Natural killer cell (primary cell): ENCODE measurements at places on chromosomes 7 and 10.
A peak's percentile ranks its signal among the peaks of the same experiment; 100 is the strongest.

DNA sequence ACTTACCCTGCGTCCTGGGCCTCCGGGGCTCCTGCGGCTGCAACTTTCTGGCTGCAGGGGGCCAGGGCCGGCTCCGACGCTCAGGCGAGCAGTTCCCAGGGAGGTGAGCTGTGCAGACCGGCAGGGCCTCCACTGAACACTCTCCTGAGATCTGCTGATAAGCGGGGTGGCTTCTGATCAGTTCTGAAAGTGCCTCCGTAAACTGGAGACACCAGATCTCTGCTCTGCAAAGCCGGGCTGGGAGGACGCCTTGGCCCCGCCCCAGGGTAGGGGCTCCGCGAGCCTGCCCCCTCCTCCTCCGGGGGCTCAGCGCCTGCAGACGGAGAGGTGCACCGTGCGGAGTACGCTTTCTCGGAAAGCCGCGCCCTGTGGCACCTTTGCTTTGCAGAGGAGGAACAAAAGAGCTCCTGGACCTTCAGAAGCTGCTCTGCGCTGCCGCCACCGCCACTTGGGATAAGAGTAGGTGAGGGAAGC lies 141.3 kb upstream of the VKORC1L1 start:
- H3K4me1 ChIP-seq: peaks cover 6% of the 10 kb centered on the region
- DNase-seq: peak; percentile 27
- H3K27me3 ChIP-seq: no peaks in the 10 kb centered on the region

GRCh38 chr7:21086688-21087087 lies 300.0 kb upstream of the SP8 start:
- H3K27ac ChIP-seq: no peak overlapping the region
- no peaks in the 10 kb centered on the region for H3K36me3 ChIP-seq
- no peaks in the 10 kb centered on the region for H3K4me1 ChIP-seq
- no peaks in the 10 kb centered on the region for H3K27me3 ChIP-seq

GRCh38 chr10:101564490-101564991 lies 23.5 kb downstream of the POLL start:
- DNase-seq: no peak
- H3K4me1 ChIP-seq: peaks cover 3% of the 10 kb centered on the region
- no peak overlapping the region for H3K27ac ChIP-seq
- peaks cover 29% of the 10 kb centered on the region for H3K27me3 ChIP-seq
- H3K4me3 ChIP-seq: no peak overlapping the region

GRCh38 chr7:122695816-122696215 lies 3.1 kb downstream of the RNF133 start:
- H3K4me3 ChIP-seq: no peak overlapping the region
- no peaks in the 10 kb centered on the region for H3K27me3 ChIP-seq
- no peak overlapping the region for H3K27ac ChIP-seq
- no peaks in the 10 kb centered on the region for H3K4me1 ChIP-seq
- DNase-seq: no peak

GRCh38 chr7:51015581-51015980 lies 232.9 kb upstream of the GRB10 start:
- no peak for DNase-seq
- H3K27me3 ChIP-seq: no peaks in the 10 kb centered on the region
- H3K36me3 ChIP-seq: no peaks in the 10 kb centered on the region
- H3K27ac ChIP-seq: no peak overlapping the region
- H3K4me3 ChIP-seq: no peak overlapping the region

GRCh38 chr7:151237244-151238189 lies 5.2 kb downstream of the CHPF2 start:
- no peak overlapping the region for H3K27ac ChIP-seq
- H3K36me3 ChIP-seq: peaks cover 27% of the 10 kb centered on the region
- H3K27me3 ChIP-seq: no peaks in the 10 kb centered on the region
- H3K4me1 ChIP-seq: peaks cover 18% of the 10 kb centered on the region
- H3K4me3 ChIP-seq: no peak overlapping the region

- peak overlapping the region; percentile 98 for H3K27ac ChIP-seq
- DNase-seq: no peak
- H3K4me1 ChIP-seq: peaks cover 31% of the 10 kb centered on the region
- H3K36me3 ChIP-seq: peaks cover 1% of the 10 kb centered on the region
- peak overlapping the region; percentile 97 for H3K4me3 ChIP-seq
Observed at GRCh38 chr7:66739953-66740301, 606 bp upstream of the RABGEF1 start.

DNA sequence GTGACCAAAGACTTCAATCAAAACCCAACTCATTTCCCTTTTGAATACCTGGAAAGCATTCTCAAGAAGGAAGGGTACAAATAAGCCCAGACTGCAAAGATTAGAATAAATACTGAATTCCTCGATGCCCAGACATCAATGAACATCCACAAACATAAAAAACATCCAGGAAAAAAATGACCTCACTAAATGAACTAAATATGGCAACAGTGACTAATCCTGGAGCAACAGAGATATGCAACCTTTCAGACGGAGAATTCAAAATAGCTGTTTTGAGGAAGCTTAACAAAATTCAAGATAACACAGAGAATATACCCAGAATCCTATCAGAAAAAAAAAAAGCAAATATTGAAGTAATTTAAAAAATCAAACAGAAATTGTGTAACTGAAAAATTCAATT lies 43.2 kb downstream of the PCLO start:
- no peak for DNase-seq
- H3K27ac ChIP-seq: no peak overlapping the region
- H3K4me1 ChIP-seq: no peaks in the 10 kb centered on the region
- no peaks in the 10 kb centered on the region for H3K27me3 ChIP-seq

GRCh38 chr10:117204316-117204715 lies 7.0 kb downstream of the KCNK18 start:
- no peak overlapping the region for H3K27ac ChIP-seq
- H3K4me3 ChIP-seq: no peak overlapping the region
- H3K4me1 ChIP-seq: no peaks in the 10 kb centered on the region
- no peaks in the 10 kb centered on the region for H3K36me3 ChIP-seq
